ENCODE measurements at places on chromosomes 5 and 9.
A peak's percentile ranks its signal among the peaks of the same experiment; 100 is the strongest.

DNA sequence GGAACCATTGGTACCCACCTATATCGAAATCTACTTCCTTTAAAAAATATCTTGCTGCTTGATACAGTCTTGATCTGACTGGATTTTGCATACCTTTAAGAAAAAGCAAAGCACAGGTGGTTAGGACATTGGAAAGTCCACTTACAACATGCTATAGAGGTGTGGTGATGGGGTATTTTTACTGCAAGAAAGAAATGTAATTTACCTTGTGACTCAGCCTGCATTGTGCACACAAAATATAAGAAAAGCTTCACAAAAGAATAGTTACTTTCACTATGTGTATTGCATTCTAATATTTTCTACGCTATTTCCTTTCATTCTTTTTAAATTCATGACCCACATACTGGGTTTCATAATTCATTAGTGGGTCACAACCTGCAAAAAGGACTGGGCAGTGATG is 236.2 kb upstream of the RASEF start:
- no peak for DNase-seq

GRCh38 chr9:119289740-119290433 is 79.3 kb downstream of the BRINP1 start:
- DNase-seq = no peak

DNA sequence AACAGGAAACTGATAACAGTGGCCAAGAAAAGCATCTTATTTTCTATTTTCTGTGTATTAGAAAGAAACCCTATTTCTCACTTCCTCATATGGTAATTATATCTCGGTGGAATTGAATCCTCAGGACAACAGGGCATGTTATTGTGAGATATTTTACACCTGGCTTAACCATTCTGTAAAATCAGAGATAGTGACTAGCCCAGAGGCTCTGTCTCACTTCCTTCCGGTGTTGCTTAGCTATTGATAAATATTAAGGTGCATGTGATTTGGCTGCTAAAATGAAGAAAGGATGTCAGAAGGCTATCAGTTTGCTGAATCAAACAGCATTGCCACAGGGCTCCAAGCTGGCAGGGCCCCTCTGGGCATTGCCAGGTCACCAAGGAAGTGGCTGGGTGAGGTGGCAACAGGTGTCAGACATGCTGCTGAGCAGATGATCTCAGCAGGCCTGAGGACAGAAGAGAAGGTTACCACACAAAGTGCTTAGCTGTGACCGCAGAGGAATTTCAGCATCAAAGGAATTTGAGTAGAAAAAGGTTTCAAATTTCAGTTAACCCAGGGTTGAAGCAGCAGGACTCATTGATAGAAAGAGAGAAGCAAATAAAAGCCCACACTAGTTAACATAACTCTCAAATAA is 330.7 kb downstream of the PDE4D start:
- no peak for DNase-seq

- no peak for DNase-seq
Observed at GRCh38 chr5:99019812-99020697, 91.2 kb upstream of the CHD1 start.

- DNase-seq = no peak
Observed at GRCh38 chr5:67510204-67510603, 313.6 kb upstream of the CD180 start.

GRCh38 chr5:126965061-126965475 is 65.3 kb downstream of the MARCHF3 start:
- no peak for DNase-seq

- no peak for DNase-seq
Observed at GRCh38 chr5:61273279-61273975, 58.6 kb upstream of the ZSWIM6 start.

- DNase-seq = no peak
Observed at GRCh38 chr5:42813533-42813932, 1.8 kb upstream of the SELENOP start.

GRCh38 chr9:134177186-134177585 is 12.8 kb upstream of the RNU6ATAC start:
- DNase-seq = no peak

DNA sequence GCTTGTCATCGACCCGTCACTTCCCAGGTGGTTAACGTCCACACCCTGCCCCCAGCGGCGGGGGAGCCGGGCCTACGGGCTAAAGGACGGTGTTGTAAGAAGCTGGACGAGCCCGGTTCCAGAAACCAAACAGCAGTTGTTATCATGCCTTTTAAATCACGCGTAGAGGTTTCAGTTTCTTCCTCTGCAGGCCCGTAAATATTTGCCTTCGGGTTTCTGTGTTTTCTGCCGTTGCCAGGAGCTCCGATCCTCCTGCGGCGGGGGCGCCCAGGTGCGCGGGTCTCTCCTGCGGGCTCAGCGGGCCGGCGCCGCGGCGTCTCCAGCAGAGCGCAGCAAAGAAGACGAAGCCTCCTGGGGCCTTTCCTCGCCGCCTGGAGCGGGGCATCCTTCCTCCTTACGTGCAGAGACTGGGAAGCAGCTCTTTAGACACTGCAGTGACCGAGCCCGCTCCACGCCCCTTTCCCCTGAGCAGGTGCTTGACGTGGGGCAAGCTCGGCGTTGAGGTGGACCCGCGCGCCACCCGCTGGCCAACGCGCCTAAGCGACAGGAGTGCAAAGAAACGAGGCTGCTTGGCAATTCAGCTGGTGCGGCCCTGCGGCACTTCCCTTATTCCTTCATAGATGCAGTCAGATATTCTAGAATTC is 21.8 kb upstream of the TTC1 start:
- peak; percentile 82 for DNase-seq

DNA sequence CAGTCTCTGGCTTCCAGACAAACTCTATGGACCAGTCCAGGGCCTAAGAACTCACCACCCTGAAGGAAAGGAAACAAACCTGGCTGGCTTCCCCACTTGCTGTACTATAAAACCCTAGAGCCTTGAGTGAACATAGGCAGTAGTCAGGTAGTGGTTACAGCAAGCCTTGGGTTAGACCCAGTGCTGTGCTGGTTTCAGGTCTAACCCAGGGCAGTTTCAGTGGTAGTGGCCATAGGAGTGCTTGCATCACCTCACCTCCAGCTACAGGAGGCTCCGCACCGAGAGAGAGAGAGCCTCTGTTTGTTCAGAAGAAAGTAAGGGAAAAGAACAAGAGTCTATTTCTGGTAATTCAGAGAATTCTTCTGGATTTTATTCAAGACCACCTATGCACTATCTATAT is 714.1 kb upstream of the CDH10 start:
- DNase-seq = no peak

DNA sequence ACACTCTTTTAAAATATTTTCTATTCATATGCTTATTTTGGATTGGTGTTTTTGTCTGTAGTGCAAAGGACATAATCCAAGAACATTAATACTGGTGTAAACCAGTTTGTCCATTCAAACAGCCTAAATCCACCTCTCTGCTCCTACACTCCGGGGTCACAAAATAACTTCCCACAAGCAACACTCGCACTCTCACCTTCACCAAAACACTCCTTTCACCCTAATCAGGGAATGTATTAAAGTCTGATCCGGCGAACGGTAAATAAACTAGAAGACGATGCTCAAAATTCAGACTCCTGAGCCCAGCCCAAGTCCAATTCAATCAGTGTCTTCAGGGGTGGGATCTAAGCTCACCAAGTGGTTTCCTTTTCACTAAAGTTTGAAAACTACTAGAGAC is 649 bp downstream of the AP3B1 start:
- DNase-seq = no peak

DNA sequence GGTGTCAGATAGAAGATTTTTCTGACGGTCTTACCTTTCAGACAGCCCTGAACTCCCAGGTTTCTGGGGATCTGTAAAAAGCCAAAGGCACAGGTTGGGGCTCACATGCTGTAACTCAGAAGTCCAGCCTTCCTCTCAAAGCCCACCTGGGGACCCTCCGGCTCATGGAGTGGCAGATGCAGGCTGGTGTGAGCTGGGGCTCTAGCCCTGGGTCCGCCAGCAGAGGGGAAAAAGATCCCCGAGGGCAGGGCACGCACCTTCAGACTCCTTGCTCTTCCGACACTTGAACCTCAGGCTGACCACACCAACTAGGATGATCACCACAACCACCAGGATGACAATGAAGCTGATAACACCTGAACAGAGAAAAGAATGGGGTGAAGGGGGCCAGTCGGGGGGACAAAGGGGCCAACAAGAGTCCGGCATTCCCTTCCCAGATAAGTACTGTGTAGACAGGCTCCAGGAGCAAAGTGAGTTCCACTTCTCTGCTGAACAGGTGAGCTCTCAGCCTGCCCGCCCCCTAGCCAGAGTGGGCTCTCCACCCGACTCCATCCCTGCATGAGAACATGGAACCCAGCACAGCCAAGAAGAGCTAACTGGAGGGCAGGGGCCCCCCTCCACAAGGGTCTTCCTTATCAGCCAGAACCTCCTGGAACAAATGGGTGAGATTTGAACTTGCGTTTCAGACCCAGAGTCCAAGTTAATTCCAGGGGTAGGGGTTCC is 7.8 kb downstream of the ECSCR start:
- no peak for DNase-seq

DNA sequence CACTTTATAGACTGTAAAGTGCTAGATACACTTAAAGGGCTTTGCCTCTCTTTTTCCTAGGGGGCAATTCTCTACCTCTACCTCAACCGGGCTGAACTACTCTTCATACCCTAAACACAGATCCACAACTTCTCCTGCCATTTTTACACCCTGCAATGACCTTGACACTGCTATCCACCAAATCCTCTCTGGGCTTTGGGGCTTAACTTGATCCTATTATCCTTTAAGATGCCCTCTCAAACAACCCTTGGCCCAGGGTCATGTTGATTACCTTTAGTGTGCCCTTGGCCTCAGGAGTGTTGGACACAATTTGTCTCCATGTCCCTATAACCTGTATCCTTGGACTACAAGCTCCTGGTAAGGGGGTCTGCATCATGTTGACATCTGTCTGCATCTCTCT is 19.5 kb downstream of the ANXA6 start:
- DNase-seq = no peak

DNA sequence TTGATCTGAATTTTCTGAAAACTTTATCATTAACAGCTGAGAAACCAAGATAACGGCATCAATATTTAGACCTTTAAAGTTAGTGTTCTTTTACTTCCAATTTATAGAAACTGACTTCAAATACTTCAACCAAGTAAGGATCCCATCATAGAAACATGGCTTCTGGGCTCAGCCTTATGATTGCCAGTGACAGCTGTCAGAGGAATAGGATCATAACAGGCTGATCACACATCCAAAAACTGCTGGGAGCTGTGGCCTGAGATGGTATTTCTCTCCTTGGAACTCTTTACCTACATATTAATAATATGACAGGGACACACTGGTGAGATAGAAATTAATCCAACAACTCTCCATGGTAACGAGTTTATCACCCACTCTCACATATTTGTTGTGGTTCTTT is 448.3 kb upstream of the NMUR2 start:
- DNase-seq = no peak

- DNase-seq = peak; percentile 44
Observed at GRCh38 chr5:135151256-135151655, 117.2 kb upstream of the PITX1 start.

DNA sequence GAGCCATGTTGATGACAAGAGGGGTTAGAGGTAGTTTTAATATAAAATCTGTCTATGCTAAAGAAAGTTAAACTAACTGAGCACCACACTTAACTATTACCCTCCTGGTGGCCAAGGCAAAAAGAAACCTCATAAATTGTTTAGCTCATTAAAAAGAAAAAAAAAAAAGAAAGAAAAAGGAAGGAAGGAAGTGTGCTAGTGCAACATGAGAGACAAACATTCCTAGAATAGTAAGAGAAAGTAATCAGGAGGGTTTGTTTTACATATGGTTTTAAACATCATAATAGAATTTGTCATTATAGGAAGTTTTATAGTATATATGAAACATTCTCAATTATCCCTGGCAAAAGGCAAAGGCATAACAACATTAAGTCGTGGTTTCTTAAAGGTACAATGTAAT is 152.3 kb downstream of the SNX18 start:
- no peak for DNase-seq

DNA sequence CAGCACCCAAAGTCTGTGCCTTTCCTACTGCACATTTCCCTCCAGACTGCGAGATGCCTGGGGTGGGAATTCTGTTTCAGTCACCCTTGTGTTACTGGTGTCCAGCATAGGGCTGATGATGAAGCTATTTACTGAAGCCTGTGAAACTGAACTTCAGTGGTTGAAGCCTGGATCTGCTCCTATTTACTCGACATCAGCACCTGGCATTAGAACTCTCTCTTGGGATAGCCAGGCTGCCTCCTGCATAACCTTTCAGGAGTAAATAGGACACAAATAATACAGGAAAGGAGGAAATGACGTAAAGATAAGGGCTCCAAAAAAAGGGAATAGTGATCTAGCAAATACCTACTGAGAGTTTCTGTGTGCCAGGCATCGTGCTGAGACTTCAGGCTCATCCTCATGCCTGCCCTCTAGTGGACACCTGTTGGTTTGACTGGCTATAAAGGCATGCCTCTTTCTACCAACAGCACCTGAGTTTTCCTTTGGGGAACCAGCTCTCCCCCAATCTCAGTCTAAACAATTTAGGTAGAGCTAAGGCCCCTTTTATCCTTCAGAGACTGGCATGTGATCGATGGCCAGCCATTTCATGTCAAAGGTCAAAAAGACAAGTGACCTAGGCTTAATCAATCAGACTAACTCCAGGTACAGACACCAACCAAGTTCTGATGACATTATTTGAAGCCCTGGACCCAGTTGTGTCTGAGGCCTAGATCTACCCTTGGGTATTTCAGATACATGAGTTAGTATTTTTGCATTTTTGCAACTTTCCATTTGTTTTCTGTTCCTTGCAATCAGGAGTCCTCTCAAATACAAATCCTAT is 192.1 kb upstream of the TRIM32 start:
- no peak for DNase-seq

DNA sequence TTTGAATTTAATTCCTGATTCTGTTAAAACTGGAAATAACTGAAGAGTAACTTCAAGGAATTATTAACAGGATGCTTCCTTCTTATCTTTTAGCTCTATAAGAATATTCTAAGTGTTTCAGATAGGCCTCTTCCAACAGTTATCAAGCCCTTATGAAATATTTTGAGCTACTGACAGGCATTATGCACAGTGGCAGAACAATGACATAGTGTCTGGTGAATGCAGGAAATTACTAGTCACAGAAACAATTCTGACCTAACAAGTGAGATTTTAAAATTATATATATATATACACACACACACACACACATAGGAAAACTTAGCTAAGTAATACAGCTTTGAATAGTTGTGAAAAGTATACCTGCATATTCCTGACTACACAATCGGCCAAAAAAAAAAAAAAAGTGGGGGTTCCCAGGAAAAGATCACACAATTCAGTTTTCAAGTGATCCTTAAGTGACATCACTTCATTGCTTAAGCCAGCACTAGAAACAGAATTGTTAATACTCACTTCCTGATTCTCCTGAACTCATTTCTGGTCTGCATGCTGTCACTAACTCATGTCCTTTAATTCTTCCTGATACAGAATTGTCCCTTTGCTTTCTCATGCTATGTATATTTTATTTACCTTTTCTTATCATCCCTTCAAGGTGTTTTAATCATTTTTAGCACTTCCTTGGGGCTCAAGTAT is 77.3 kb downstream of the SLC25A46 start:
- DNase-seq = no peak

DNA sequence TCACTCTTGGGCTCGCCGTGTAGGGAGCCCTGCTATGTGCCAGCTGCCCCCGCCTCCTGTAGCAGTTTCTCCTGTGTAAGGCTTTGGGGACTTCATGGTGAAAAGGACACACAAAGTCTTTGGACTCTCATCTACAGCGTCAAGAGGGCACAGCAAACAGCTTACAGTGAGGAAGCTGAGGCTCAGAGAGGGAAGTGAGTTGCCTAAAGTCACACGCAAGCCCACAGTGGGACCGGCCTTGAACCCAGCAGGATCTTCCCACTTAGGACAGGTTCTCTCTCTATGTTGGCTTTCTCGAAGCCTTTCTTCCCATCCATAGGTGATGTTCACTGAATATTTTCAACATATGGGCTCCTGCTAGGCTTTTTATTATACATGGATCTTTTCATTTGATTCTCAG is 9.8 kb upstream of the PRRX2 start:
- DNase-seq = no peak

Data from aorta (tissue), 5 donors.